ENCODE measurements at places on chromosomes 7 and 10.
A peak's percentile ranks its signal among the peaks of the same experiment; 100 is the strongest.

- DNase-seq, result no peak
Measured at GRCh38 chr10:57008189-57008588, 647.1 kb upstream of the ZWINT start.

- peak; percentile 47 for DNase-seq
Measured at GRCh38 chr10:79149662-79150443, 81.1 kb downstream of the ZMIZ1 start.

GRCh38 chr7:28217143-28217542, 36.5 kb upstream of the JAZF1 start:
- DNase-seq, result no peak

- no peak for DNase-seq
Measured at GRCh38 chr7:13151978-13152377, 464.5 kb downstream of the ARL4A start.

DNA sequence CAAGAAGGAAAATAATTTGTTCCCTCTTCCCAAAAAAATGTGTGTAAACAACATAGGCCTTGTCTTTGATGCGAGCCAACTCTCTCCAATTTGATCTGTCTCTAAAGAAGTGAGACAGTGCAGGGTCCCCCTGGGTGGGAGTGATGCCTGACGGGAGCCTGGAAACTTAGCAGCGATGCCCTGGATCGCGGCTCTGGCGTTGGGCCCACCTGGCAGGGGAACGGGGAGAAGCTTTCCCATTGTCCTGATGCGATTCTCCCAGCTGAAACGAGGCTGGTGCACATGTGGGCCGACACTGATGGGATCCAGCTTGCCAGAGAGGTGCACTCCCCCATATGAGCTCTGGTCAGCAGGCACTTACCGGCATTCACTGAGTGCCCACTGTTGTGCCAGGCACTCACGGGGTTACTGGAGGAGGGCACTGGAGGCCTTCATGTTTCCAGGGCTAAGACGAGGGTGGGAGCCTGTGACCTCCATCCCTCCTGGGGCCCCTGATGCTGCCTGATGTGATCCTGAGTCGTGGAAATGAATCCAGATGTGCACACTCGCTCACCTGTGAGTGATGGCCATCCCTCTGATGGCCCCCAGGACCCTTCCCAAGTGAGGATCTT, 132.8 kb downstream of the PTPN20 start:
- DNase-seq, result no peak

GRCh38 chr10:102230861-102231356, 4.8 kb downstream of the ELOVL3 start:
- DNase-seq, result peak; percentile 45

- no peak for DNase-seq
Measured at GRCh38 chr10:93152136-93152535, 78.4 kb downstream of the CYP26A1 start.

- no peak for DNase-seq
Measured at GRCh38 chr7:78134256-78134655, 335.7 kb downstream of the PHTF2 start.

GRCh38 chr10:30897547-30897946, 134.1 kb downstream of the ZNF438 start:
- no peak for DNase-seq

GRCh38 chr7:621572-622285, 102.1 kb upstream of the PDGFA start:
- no peak for DNase-seq

GRCh38 chr10:118908557-118909256, 120.8 kb upstream of the NANOS1 start:
- DNase-seq, result no peak

GRCh38 chr7:2260820-2261219, 18.8 kb downstream of the NUDT1 start:
- no peak for DNase-seq

DNA sequence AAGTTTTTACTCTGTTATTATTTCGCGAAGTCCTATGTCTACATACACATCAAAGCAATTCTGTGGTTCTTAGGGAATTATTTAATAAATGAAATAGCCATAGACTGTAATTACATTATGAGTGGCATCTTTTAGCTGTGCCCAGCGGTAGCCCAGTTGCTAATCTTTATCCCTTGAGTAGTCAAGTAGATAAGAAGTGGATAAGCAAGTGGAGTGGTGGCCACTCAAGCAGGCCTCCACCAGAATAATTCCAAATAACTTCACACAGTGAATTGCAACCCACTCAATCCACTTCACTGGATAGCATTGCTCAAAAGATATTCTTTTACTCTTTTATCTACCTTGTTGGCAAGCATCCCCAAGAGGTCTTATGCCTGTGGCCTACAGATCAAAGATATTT, 349.7 kb downstream of the AUTS2 start:
- no peak for DNase-seq

DNA sequence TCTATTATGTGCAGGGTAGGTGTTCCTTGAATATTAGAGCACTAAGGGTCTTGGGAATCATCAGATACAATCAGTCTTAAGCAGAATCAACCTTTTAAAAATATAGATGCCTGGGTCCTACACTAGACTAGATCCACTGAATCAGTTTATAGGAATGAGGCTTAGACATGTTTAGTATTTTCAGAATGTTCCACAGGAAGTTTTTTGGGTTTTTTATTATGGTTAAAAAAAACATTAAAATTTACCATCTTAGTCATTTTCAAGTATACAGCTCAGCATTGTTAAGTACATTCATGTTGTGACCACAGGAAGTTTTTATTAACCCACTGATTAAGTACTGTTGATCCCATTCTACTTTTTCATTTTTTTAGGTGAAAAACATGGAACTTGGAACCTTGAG, 135.7 kb downstream of the LCOR start:
- no peak for DNase-seq

- DNase-seq, result no peak
Measured at GRCh38 chr10:114207349-114207748, 28.2 kb downstream of the TDRD1 start.

DNA sequence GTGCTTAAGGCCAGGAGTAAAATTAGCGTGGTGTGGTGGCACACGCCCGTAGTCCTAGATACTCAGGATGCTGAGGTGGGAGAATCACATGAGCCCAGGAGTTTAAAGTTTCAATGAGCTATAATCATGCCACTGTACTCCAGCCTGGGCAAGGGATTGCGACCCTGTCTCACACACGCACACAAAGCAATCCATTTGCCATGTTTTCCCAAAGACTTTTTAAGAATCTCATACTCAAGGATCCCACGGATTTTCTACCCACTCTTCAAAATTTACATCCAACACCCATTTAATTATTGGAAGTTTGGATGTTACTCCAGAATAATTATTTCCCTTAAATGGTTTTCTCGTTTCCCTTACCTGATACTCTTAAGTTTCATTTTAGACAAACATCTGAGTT, 47.9 kb downstream of the IGF2BP3 start:
- no peak for DNase-seq

GRCh38 chr10:124197371-124198124, 104.2 kb upstream of the CHST15 start:
- DNase-seq, result no peak

DNA sequence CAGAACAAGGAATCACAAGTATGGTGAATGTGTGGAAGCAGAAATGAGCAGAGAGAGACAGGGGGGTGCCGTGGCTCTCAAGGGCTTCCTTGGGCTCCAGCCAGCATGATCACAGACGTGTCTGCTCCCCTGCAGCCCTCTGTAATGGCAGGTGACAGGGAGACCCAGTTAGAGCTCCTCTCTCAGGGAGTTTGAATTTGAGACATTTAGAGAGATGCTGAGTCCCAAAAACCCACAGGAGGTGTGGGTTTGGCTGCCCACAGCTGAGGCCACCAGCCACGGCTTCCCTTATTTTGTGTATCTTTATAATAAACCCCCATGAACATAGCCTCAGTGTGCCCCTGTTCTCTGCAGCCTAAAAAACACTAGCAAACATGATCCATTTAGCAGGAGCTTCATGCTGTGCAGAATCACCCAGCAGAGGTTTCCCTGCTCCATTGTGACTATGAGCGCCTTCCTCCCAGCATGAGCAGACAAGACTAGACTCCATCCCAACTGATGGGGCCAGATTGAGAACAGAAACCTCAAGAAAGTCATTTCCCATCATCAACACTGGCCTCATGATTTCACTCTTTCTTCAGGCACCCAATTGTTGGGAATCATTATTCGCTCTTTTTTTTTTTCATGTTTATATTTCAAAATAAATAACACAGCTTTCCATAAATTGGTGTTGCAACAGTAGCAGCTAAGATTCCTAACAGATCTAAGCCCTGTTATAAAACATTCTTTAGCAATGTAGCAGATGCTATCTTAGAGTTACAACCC, 13.4 kb downstream of the NOD1 start:
- DNase-seq, result no peak

DNA sequence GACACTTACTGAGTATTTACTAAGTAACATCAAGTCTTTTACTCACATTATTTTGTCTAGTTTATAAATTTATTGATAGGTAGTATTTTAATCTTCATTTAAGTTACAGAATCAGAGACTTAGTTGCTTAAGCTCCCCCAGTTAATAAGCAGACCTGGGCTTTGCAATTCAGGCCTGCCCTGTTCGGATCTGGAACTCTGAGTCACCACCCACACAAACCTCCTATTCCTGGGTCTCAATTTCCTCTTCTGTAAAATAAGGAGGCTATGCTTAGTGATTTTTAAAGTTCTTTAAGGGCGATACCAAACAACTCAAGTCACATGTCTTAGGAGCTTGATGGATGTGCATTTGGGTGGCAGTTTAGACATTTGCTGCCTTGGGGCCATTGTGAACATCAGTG, 3.5 kb upstream of the MGAM start:
- DNase-seq, result no peak

DNA sequence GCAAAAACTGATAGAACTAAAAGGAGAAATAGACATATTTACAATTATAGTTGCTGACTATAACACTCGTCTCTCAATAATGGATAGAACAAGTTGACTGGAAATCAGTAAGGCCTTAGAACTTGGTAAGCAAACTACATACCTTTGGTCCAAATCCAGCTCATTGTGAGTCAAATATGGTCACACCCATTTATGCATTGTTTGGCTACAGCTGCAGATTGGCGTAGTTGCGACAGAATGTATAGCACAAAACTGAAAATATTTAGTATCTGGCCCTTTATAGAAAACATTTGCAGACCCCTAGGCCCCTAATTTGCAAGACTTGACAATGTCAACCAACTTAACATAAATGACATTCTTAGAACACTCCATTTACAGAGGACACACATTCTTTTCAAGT, 103.6 kb upstream of the EGR2 start:
- no peak for DNase-seq

GRCh38 chr7:8151161-8151725, 110.7 kb downstream of the ICA1 start:
- no peak for DNase-seq

GRCh38 chr7:36999626-37000485, 275.6 kb upstream of the AOAH start:
- no peak for DNase-seq

- DNase-seq, result no peak
Measured at GRCh38 chr10:12631216-12631615, 281.9 kb downstream of the CAMK1D start.

DNA sequence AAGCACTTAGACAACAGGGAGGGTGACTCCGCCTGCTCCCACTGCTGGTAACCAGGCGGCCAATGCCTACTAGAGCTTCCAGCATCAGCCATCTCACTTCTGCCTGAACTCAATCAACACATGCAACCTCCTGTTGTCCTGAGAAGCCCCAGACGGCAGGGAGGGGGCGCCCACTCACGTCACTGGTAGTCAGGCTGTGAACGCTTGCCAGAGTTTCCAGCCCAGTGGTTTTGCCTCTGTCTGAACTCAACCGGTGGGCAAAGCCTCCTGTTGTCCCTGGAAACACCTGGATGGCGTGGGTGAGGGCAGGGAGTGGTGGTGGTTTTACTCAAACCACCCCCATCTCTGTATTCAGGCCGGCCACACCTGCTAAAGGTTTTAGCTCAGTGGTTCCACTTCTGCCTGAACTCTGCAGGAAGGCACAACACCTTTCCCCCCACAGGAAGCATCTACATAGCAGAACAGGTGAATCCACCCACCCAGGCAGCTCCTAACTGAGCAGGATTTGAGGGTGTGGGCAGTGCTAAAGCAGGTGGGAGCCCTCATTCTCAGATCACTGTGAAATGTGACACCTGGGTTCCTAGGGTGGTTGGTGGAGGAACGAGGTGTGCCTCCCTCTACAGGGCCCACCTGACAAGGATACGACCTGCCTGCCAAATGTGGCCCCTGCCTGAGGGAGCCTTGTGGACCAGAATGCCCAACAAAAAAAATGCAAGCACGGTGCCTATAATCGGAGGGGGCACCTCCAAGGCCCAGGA, 563.0 kb upstream of the SEMA3D start:
- DNase-seq, result no peak

DNA sequence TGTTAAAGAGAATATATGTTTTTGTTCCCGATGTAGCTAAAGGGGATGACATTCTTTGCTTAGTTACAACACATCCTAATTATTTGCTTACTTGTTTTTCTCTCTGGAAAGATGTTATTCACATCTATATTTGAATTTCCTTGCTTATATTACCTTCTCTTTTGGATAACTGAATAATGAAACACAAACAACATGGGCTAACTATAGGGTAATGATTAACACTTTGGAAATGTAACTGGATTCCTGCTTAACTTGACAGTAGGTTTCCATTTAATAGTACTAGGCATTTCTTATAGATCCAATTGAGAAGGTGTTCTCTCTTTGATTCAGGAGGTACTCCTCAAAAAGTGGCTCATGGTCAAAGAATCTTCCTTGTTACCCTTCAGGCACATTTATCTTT, 141.1 kb downstream of the CCSER2 start:
- no peak for DNase-seq

GRCh38 chr10:121062115-121062514, 211.0 kb downstream of the WDR11 start:
- DNase-seq, result no peak

Data from stimulated activated CD4-positive, alpha-beta T cell treated with anti-CD3 and anti-CD28 coated beads, Interleukin-2, amount 100 ng/mL, for 24 hours (primary cell).